Hypothalamus (tissue), 51 donors: ENCODE measurements at places on chromosomes 6 and 20.

GRCh38 chr20:1430004-1430451 is 36.6 kb downstream of the NSFL1C start:
- DNase-seq: no peak

DNA sequence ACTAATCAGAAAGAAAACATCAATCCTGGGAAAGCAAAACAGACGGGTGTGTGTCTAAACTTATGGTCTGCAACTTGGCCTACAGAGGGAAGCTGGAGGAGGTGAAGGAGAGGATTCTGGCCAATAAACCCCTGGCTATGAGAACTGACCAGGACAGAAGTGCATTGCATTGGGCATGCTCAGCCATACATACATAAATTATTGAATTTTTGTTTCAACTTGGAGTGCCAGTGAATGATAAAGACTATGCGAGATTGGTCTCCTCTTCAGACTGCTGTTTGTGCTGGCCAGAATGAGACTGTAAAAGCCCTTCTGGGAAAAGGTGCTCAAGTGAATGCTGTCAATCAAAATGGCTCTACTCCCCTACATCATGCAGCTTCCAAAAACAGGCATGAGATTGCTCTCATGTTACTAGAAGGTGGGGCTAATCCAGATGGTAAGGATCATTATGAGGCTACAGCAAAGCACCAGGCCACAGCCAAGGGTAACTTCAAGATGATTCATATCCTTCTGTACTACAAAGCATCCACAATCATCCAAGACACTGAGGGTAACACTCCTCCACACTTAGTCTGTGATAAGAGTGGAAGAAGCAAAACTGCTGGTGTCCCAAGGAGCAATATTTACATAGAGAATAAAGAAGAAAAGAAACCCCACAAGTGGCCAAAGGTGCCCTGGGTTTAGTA is 17.4 kb downstream of the ADNP start:
- no peak for DNase-seq

DNA sequence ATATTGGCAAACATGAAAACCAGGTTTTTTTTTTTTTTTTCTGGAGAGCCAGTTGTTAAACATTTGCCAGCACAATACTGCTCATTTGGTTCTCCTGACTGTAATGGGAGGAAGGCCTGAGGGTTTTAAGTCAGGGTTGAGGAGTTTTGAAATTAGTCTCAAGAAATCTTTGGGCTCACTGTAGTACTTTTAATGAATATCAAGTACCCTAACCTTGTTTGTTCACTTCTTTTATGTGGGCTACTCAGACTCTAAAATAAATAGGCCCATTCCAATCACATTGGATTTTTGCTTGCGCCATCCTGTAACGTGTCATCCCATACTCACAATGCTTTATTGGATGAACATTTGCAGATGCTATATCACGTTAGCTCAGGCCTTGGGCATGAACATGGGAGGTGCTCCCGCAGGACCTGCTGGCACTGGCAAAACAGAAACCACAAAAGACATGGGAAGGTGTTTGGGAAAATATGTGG is 146.9 kb downstream of the DNAH8 start:
- no peak for DNase-seq

GRCh38 chr20:50283922-50284810 is 93.5 kb downstream of the CEBPB start:
- DNase-seq: no peak

DNA sequence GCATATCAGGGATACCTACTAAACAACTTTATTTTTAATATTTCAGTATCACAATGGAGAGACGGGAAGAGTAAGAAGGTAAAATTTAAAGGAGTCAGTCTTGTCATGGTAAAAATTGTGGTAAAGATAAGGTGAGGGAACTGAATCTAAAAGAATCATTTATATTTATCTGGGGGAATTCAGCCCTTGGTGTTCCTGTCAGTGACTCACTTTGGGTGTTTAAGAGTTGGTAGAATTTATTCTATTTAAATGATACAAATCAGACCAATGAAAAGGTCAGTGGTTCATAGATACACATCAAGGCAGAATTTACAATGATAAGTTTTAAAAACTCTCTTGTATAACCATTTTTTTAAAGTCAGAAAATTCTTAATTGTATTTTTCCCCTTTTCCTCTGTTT is 164.4 kb downstream of the CDKAL1 start:
- no peak for DNase-seq

DNA sequence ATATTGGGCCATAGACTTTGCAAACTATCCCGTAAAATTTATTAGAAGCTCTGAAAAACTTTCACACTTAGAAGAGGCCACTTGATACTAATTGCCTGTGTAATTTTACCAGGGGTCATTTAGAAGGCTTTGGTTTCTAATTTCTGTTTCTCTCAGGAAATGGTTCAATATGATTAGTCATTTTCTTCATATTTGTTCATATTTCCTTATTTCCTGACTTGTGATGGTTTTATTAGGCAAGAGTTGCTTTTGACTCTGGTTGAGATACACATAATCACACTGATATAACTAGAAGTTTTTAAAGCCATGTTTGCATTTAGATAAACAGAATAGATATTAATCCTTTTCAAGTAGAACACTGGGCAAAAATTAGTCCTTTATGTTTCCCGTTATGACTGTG is 11.8 kb upstream of the HBS1L start:
- DNase-seq: no peak

GRCh38 chr6:106513808-106514582 is 115.3 kb downstream of the RTN4IP1 start:
- DNase-seq: no peak

DNA sequence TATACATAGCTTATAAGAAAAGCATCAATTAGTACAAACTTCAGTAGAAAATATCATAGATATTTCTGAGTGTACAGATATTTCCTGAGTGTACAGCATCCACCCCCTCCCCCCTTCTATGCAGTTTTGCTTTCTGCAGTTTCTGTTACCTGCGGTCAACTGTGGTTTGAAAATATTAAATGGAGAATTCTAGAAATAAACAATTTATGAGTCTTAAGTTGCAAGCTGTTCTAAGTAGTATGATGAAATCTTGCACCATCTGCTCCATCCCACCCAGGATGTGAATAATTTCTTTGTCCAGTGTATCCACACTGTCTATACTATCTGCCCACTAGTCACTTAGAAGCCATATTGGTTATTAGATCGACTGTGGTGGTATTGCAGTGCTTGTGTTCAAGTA is 15.8 kb upstream of the GPR63 start:
- DNase-seq: no peak

DNA sequence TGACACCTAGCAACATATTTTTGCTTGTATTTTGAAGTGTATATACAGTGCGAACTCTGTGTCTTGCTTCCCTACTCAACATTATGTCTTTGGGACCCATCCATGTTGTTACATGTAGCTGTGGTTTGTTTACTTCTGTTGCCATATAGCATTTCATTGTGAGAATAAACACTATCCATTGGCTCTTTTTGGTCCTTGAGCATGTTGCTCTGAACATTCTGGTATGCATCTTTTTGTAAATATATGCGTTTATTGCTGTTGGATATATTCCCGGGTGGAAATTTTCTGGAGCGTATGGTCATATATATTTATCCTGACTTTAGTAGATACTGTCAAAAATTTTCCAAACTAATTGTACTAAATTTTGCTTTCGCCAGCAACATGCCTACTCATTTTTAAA is 222.5 kb upstream of the SPTLC3 start:
- DNase-seq: no peak

GRCh38 chr20:50823319-50823718 is 28.5 kb downstream of the BCAS4 start:
- no peak for DNase-seq

DNA sequence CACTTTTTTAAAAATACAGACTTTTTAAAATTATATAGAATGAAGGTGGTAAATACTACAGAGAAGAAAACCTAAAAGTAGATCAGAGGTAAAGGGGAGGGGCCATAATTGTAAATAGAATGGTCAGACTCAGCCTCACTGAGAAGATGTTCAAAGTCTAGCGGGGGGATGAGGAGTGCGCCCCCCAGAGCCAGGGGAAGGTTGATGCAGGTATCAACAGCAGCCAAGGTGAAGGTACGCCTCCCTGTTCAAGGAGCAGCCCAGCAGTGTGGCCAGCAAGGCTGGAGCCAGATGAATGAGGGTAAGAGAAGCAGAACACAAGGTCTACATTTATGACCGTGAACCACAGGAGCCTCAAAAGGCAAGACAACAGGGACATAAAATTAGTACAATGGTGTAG is 204.1 kb downstream of the PTPRT start:
- DNase-seq: no peak

GRCh38 chr6:105194591-105194990 is 14.8 kb upstream of the POPDC3 start:
- no peak for DNase-seq

DNA sequence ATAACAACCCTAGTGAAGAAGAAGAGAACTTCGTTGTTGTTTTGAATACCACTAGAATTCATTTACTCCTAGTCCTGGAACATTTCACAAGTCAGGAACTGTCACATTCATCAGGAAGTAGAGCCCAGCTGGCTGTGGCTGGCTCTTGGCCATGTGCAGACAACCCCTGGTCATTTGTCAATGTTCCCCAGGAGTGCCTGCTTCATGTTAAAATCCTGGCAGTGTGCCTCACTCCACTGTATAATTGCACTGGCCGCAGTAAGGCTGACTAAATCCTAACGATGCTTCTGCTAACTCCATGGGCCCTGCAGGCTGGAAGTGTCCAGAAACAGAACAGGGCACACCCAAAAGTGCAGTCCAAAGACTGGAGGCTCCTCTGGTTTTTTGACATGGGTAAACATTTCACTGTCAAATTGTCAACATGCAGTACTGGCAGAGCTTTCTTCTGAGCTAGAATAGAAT is 41.5 kb upstream of the ADGRF1 start:
- no peak for DNase-seq

- DNase-seq: no peak
Observed at GRCh38 chr6:119294984-119295383, 54.6 kb downstream of the MAN1A1 start.

DNA sequence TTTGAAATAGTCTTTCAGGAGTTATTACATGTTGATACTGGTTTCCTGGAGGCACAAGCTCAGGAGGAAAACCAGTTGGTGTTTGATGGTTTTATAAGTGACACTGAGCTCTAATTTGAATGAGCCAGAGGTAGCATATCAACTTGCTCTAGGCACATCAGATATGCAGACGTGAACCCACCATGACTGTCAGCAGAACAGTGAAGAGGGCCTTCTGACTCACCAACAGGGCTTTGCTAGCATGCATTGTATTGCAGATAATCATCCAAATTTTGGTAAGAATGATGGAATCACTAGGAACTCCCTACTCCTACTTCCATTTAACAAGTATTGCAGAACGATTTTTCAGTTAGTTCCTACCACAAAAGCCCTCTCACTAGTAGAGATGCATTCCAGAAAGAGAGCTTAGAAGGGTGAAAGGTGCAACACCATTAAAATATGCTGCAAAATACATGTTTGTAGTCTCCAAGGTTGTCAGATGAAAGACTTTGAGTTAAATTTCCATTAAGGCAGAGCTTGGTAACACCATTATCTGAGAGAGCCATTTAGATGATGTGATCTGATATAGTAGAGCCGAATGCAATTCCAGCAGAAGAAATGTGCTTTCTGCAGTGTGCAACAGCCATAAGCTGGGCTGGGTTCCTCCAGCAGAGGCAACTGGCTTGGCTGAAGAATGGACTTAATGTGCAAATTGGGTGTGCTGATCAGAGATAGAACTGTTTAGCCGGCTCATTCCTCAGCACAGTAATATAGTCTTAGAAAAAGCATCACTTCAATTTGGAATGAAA is 968.7 kb upstream of the ADGRB3 start:
- no peak for DNase-seq

GRCh38 chr20:40686434-40686882 is 2.6 kb downstream of the MAFB start:
- DNase-seq: no peak

- no peak for DNase-seq
Observed at GRCh38 chr6:130758813-130759212, 68.4 kb upstream of the SMLR1 start.

GRCh38 chr6:51323056-51323455 is 504.4 kb downstream of the TFAP2B start:
- DNase-seq: no peak

- DNase-seq: no peak
Observed at GRCh38 chr20:58997141-58997770, 9.8 kb downstream of the CTSZ start.

GRCh38 chr6:133595111-133595761 is 293.7 kb upstream of the TCF21 start:
- DNase-seq: no peak

DNA sequence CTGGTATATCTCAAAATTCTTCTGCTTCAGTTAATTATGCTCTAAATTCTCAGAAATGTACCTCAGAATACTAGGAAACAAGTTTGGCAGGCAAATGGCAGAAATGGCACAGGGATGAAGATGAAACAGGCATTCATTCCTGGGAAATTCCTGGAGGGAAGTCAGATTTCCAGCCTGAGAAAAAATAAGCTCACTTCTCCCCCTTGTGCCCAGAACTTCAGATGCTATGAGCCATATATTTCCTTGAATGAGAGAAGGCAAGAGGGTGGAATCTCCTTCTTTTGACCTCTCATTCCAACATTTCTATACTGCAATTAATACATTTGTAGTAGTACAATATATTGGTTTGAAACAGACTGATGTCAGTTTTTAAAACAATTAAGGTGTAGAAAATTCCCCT is 22.8 kb downstream of the RGS17 start:
- DNase-seq: no peak

DNA sequence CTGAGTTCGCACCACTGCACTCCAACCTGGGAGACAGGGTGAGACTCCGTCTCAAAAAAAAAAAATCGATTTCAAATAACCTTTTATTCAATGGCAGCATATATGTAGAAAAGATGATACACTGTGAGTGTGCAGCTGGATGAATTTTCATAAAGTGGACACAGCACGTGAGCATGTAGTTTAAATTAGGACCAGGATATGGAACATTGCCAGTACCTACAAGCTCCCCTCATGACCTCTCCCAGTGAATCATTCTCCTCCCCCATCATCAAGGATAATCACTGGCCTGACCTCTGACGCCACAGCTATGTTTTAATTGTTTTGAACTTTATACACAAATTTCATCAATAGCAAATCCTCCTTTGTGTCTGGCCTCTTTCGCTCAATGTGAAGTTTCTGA is 53.8 kb upstream of the HDAC2 start:
- no peak for DNase-seq

- no peak for DNase-seq
Observed at GRCh38 chr6:44831002-44831610, 443.6 kb downstream of the CDC5L start.

DNA sequence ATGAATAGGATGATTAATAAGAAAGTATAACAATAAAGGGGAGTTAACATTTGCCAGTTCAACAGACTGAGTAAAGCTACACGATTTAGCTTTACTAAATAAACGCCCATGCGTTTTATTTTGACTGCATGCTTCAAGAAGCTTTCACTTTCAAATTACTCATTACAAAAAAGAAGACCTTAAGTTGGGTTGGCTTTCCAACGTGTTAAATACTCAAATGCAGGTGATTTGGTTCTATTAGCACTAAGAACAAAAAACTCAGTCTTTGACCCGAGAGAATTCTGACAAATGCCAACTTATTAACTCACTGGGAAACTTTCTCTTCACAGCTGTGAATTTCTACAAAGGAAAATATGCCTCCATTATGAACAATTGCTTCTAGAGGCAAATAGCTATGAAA is 24.8 kb downstream of the RNF146 start:
- DNase-seq: no peak

GRCh38 chr20:37573626-37574198 is 46.0 kb upstream of the BLCAP start:
- DNase-seq: no peak

GRCh38 chr6:98797217-98797994 is 37.0 kb upstream of the POU3F2 start:
- DNase-seq: no peak

GRCh38 chr6:118163542-118163941 is 256.5 kb downstream of the SLC35F1 start:
- DNase-seq: no peak

- DNase-seq: no peak
Observed at GRCh38 chr6:158121335-158121734, 46.7 kb downstream of the SERAC1 start.
